ENCODE measurements at places on chromosomes 3 and 15. TPM values are rescaled to one million over a fixed set of nuclear protein-coding genes. Genes with fewer than 3 reads are reported as not detected.

LYZL4 gene
- total RNA-seq: not detected

MCCC1 gene
- total RNA-seq: 76.4 TPM

GABRR3 gene
- not detected for total RNA-seq

ERICH6 gene
- total RNA-seq: not detected

TEX9 gene
- total RNA-seq: 20.0 TPM

BCL2A1 gene
- 0.87 TPM for total RNA-seq

ZMYND10 gene
- not detected for total RNA-seq

DNA sequence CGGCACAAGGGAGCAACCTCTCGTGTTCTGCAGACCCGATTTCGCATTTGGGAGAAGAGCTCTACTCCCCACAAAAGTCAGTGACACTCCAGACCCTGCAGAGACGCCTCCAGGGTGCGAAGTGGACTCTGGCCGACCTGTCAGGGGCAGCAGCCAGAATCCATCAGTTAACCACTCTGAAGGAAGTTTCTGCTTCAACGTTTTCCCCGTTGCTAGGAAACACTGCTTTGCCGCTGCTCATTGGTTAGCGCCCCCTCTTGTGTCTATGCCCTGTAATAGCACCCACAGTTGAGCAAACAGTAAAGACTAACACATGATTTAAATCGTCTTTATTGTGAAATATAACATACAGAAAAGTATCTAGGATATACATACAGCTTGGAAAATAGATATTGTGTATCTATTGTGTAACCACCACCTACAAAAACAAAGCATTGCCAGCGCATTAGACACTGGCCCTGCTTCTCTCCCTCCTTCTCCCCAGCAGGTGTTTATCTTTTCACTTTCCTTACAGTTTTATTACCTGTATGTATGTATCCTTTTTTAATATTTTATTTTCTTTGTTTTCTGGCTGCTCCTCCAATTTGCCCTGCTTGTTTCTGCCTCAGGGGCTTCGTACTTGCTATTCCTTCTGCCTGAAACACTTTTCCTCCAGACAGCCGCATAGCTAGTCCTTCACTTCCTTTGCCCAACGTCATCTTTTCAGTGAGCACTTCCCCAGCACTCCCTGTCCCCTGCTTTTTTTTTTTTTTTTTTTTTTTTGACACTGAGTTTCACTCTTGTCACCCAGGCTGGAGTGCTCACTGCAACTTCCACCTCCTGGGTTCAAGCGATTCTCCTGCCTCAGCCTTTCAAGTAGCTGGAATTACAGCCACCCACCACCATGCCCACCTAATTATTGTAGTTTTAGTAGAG lies 38.8 kb downstream of the TMEM40 start:
- no peaks in the 10 kb centered on the region for H3K27me3 ChIP-seq
- peaks cover 11% of the 10 kb centered on the region for H3K4me1 ChIP-seq
- no peak overlapping the region for H3K27ac ChIP-seq
- peak; percentile 97 for DNase-seq
- H3K4me3 ChIP-seq: peak overlapping the region; percentile 31
- no peaks in the 10 kb centered on the region for H3K36me3 ChIP-seq

DNA sequence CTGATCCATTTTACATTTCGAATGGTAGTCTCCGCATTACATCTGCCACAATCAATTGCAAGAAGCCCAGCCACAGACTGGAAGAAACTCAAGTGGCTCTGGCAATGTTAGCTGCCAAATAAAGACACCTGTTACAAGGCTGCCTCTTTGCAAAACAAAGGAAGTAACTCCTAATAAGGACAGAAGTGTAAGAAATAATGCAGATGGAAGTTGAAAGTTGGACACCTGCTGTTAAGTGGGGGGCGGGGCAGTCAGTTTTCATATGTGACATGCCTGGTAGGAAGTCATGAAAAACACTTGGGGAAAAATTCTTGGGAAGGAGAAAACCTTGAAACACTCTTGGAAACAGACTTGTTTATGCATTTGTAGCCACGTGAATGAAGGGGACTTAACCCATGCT lies 54.1 kb upstream of the ATP2C1 start:
- H3K27me3 ChIP-seq: no peaks in the 10 kb centered on the region
- no peak for DNase-seq
- no peaks in the 10 kb centered on the region for H3K4me1 ChIP-seq
- no peak overlapping the region for H3K4me3 ChIP-seq

DNA sequence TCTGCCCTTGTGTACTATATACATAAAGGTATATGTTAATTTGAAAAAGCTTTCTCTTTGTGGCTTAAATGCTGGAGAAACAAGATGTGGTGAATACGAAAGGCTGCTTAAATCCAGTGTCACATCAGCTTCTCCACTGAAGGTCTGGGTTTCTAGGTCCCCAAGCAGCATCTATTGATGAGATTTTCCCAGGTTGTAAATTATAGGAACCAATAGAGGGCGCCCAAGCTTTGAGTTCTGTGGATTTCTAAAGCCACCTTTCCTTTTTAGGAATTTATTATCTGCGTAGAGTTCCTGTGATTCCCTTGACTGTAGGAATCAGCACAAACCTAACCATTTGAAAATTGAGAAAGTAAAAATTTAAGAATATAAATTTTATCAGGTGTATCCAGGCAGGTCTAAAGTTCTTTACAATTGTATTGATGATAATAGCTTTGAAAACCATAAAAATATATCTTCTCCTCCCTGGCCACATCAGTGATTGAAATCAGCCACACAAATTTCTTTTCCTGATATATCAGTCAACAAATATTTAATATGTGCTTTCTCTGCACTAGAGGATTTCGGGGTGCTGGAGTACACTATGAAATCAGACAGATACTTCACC lies 88.3 kb upstream of the ADAMTSL3 start:
- H3K4me1 ChIP-seq: no peaks in the 10 kb centered on the region
- no peak overlapping the region for H3K4me3 ChIP-seq
- no peaks in the 10 kb centered on the region for H3K36me3 ChIP-seq
- no peaks in the 10 kb centered on the region for H3K27me3 ChIP-seq

DNA sequence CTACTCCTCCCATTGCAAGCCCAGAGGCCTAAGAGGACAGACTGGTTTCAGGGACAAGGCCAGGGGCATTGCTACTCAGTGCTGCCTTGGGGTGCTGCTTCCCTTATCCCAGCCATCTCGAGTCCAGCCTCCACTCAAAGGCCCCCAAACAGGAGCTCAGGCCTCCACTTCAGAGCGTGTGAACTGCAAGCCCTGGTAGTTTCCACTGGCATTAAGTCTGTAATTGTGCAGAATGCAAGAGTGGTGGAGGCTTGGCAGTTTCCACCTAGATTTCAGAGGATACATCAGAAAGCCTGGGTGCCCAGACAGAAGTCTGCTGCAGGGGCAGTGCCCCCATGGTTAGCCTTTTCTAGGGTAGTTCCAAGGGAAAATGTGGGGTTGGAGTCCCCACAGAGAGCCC lies 192.8 kb upstream of the ST8SIA2 start:
- H3K27me3 ChIP-seq: no peaks in the 10 kb centered on the region
- DNase-seq: no peak
- H3K36me3 ChIP-seq: no peaks in the 10 kb centered on the region
- H3K4me3 ChIP-seq: no peak overlapping the region
- no peak overlapping the region for H3K27ac ChIP-seq

- H3K4me1 ChIP-seq: no peaks in the 10 kb centered on the region
- no peaks in the 10 kb centered on the region for H3K27me3 ChIP-seq
- no peak overlapping the region for H3K4me3 ChIP-seq
- H3K36me3 ChIP-seq: no peaks in the 10 kb centered on the region
- no peak overlapping the region for H3K27ac ChIP-seq
- no peak for DNase-seq
These were observed 528.5 kb upstream of the GOLIM4 start for GRCh38 chr3:168624195-168624594.

GRCh38 chr15:74839526-74840395 lies 3.2 kb downstream of the ULK3 start:
- no peaks in the 10 kb centered on the region for H3K27me3 ChIP-seq
- H3K4me1 ChIP-seq: peaks cover 39% of the 10 kb centered on the region
- DNase-seq: no peak
- H3K27ac ChIP-seq: no peak overlapping the region
- H3K36me3 ChIP-seq: peaks cover 1% of the 10 kb centered on the region
- no peak overlapping the region for H3K4me3 ChIP-seq
